ENCODE measurements at places on chromosomes 11 and 22.

GRCh38 chr11:69705351-69705811 lies 1.6 kb upstream of the FGF19 start:
- DNase-seq, result no peak

- DNase-seq, result no peak
These were observed 40.5 kb upstream of the NFAM1 start for GRCh38 chr22:42472671-42473070.

DNA sequence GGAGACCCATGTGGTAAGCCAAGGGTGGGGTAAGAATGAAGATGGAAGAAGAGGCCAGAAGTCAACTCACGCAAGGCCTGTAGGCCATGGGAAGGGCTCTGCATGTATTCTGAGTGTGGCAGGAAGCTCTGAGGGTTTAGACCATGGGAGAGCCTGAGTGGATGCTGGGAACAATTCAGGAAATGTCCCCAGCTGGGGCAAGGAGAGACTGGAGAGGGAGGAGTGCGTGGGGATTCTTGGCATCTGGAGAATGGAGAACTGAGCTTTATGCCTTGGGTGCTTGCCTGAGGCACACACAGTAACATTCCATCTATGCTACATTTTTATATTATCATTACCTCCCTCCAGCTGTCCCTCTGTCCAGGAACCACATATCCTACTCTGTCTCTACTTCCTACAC lies 50.4 kb upstream of the CD82 start:
- no peak for DNase-seq

- no peak for DNase-seq
These were observed 64.6 kb downstream of the FEZ1 start for GRCh38 chr11:125431481-125431880.

- no peak for DNase-seq
These were observed 53.5 kb downstream of the MCAM start for GRCh38 chr11:119263352-119263940.
